Fibroblast of mammary gland (primary cell): ENCODE measurements at places on chromosomes 2 and 18.

GRCh38 chr2:179071810-179072355 lies 21.9 kb upstream of the CCDC141 start:
- no peak for DNase-seq

DNA sequence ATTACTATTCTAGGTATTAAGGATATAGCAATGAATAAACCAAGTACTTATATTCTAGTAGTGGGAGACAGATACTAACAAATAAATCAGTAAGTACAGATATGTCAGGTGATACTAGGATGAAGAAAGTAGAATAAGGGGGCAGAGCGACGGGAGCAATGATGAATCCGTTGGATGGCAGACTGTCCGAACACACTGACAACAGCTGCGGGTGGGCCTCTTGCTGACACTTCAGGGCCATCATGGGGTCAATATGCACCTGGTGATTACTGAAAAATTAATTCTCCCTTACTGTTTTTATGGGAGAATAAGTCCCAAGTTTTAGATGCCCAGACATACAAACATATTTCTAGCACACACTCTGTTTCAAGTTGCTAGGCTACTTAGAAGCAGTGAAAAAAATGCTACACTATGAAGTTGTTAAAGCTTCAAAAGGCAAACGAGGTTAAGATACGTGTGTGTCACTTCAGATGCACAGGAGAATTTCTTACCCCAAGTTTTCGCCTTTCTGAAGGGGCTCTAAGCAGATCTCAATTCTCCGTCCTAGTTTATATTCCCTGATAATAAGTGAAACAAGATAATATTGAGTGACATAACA lies 78.7 kb downstream of the USP40 start:
- no peak for DNase-seq

DNA sequence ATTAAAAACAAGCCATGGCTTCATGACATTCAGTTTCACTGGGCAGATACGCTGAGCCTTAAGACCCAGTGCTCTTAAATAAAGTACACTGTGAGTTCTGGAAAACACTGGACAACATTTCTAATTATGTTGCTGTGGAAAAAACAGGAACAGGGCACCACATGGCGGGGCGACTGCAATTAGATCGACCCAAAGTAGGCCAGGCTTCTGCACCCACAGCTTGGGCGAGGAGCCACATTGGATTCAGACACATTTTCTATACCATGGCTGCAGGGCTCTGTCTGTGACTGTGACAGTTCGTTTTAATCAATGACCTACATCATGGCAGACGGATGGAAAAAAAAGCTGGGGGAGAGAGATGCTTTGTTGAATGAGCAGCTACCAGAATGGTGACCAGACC lies 227.2 kb upstream of the HS6ST1 start:
- no peak for DNase-seq

DNA sequence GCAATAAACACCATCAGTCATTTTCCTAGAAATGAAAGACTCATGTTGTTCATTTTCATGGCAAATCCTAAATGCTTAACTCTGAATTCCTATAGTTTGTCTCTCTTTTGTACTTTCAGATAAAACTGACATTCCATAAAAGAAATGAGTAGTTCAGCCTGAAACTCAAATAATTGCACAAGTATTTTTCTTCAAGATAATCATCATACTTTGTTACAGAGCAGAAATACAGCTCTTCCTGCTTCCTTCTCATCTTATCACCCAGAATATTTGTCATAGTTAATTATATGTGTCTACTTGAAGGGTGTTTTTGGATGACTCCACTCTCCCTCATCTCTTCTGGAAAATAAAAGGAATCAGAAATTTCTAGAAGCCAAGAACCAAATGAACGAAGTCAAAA lies 141.1 kb downstream of the HNMT start:
- DNase-seq, result no peak

DNA sequence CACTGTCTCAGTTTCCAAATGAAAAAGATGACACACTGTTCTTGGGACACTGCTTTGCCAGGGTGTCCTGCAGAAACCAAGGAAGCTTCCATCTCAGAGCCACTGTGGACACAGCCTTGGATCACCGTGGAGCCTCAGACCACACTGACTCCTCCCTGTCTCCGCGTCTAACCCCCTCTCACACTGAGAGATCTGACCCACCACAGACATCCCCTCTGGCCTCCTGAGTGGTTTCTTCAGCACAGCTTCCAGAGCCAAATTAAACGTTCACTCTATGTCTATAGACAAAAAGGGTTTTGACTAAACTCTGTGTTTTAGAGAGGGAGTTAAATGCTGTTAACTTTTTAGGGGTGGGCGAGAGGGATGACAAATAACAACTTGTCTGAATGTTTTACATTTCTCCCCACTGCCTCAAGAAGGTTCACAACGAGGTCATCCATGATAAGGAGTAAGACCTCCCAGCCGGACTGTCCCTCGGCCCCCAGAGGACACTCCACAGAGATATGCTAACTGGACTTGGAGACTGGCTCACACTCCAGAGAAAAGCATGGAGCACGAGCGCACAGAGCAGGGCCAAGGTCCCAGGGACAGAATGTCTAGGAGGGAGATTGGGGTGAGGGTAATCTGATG lies 113.4 kb upstream of the PKDCC start:
- DNase-seq, result peak; percentile 76

DNA sequence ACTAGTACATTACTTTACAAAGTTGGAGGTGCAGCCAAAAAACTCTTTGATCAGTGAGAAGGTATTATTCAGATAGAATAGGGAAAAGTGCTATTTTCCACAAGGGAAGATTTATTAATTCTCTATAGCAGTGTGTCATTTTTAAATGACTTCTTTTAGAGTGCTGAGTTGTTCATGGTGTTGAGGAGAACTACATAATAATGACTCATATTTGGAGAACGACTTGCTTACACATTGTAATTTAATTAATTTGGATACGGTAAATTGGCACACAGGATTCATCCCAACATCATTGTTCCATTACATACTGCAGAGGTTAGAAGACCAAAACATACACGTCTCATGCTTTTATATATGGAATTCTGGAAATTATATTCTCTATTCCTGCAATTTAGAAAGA lies 22.1 kb upstream of the MAP2 start:
- no peak for DNase-seq

DNA sequence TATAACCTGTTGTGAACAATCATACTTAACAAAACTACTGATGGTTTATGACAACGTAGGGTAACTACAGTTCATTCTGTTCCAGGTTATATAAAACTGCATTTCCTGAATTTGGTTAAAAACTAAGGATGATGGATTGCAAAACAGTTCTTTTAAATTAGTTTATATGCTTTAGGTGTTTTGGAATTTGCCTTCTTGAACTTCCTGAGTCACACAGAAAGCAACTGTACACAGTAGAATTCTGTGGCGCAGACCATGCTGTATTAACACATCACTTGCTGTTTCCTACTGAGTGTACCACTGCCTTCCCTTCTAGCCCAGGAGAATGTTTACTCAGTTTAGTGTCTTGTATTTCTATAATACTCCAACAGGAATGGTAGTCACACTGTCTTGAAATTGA lies 19.4 kb downstream of the ITGB1BP1 start:
- peak; percentile 50 for DNase-seq
